Fibroblast of skin of back (primary cell): ENCODE measurements at places on chromosomes 5 and 9.
A peak's percentile ranks its signal among the peaks of the same experiment; 100 is the strongest.

DNA sequence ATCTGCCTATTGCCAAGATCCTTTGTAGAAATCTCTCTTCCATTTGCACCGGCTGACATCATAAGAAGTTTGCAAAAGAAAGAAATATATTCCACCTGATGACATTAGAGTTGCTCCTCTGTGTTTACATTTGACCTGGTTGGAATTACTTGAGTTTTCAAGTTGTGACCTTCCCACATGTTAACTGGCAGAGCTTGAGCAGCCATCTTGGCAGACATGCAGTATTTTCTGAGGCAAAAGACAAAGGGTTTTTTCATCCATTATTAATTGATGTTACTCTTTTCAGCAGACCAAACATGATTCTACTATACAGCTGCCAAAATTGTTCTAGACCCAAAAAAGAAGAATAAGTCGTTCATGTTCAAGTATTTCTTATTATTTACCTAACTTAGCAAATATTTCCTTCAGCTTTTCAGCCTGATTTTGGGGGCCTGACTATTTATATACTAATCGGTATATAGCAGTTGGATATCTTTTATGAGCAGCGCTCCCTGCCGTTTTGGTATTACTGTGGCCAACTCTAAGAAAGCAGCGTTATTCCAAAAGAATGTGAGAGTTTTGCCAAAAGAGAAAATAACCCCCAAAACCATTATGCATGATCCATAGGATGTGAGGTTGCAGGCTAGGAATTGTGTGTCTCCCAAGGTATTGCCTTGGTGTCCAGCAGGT is 212.9 kb downstream of the PBX3 start:
- DNase-seq = no peak

DNA sequence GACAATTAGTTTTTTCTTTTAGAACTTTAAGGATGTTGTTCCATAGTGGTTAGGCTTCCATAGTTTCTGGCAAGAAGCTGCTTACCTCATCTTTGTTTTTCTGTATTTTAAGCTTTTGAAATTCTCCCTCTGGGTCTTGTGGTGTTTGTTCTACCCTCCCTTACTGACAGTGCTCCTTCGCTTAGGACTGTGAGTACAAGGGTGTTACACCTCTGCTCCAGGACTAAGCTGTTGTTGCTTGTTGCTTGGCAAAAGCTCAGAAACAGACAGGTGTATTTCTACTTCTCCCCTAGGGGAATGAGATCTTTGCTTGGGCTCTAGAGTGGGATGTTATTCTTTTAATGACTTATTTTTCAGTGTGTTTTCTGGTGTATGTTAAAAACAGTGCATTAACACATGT is 225.2 kb downstream of the WDR70 start:
- DNase-seq = no peak

DNA sequence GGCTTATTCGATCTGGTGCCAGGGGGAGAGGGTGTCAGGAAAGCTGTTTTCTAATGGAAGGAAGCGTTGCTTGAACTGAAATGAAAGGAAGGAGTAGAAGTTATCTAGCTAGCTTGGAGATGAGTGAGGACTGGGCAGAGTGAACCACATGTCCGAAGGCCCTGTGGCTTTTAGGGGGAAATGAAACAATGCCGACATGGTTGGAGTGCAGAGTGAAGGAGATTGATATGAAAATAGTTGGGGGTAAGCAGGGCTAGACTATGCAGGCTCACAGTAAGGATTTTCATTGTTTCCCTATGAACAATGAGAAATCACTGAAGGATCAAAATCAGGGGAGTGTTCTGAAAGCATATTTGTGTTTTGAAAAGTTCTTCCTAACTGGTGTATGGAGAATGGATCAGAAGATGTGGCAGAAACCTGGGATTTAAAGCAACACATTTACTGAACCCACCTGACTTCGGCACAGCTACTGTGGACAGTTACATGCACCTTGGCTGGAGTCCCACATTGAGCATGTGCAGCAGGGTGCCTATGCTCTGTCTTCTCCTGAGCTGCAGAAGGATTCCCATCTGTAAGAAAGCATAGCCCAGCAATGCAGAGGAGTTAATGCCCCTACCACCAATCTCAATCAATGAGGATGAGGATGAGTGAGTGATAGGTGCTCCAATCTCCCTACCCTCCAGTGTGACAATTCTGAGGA is 144.4 kb upstream of the TBCA start:
- no peak for DNase-seq

DNA sequence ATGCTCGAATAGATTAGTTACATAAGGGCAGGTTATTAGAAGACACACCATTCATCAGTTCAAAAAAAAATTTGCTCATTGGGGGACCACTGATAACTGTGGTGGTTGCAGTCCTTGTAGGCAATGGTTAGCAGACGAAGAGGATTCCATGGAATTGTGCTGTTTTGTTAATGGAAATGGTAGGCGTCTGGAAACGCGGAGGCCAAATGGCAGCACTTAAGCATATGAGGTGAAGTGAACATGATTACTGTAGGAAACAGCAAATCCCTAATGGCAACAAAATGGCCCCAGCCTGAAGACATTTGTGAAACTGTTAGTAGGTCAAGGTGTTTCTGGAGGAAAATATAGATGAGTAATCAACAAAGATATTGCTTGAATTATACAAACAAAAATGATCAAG is 535.4 kb upstream of the PTPRD start:
- DNase-seq = no peak

DNA sequence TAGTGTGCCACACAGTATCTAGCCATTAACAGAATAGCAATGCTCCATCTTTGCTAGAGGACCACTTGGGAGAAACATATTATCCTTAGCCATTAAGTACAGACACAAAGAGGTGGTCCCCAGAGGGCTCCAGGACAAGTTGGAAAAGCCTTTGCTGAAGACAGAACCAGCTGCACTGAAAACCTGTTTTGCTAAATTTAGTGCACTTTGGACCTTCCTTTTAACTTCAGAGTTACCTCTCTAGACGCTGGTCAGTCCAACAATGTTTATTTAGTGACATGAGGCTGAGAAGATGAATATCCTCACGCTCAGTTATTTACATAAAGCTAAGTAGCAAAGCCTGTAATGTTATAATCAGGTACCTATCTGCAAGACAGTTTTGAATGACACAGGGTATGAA is 265.0 kb upstream of the ZNF608 start:
- DNase-seq = no peak

DNA sequence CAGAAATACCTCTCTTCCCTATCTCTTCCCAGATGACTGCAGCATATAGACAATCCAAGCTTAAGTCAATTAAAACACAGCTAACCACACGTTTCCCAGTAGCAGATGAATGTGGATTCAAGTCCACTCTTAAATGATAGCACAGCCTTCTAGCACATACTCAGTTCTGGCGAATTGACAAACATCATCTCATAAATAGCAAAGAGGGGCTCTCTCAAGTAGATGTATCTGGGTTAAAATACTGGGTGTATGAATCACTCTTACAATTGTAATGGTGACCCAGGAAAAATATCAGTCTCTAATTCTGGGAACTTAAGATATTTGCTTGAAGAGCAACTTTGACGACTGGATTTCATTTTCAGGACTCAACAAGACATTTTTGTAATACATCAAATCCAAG is 67.0 kb upstream of the HAPLN1 start:
- peak; percentile 24 for DNase-seq

- DNase-seq = peak; percentile 29
These were observed 269.8 kb upstream of the CDH9 start for GRCh38 chr5:27308153-27308552.

DNA sequence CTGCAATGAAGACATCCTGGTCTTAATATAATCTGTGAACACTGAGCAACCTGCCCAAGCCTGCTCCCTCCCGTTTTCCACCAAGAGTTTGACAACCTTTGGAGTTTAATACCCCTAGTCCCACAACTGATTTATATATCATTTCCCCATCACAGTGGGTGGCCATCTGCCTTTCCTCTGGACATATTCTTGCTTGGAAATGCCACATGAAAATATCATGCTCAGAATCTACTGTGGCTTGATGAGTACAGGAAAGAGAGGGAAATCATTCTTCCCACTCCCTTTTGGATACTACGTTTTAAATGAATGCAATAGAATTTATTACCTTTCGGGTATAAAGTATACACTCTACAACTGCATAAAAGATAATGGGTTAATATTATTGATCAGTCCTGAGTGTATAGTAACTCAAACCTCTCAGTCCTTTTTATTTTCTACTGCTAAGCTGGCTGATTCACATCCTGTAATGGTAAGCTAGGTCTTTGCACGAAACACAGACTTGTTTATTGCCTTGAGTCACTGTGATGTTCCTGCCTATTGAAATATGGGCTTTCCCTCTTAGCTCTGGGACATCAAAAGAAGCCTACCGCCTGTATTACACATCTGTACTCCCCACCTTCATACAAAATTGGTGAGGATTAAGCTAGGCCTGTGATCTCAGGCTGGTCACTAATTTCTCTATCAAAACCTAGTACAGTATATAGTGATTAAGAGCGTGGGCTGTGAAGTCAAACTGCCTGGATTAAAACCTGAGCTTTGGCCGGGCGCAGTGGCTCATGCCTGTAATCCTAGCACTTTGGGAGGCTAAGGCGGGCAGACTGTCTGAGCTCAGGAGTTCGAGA is 67.6 kb upstream of the NR5A1 start:
- peak; percentile 35 for DNase-seq

DNA sequence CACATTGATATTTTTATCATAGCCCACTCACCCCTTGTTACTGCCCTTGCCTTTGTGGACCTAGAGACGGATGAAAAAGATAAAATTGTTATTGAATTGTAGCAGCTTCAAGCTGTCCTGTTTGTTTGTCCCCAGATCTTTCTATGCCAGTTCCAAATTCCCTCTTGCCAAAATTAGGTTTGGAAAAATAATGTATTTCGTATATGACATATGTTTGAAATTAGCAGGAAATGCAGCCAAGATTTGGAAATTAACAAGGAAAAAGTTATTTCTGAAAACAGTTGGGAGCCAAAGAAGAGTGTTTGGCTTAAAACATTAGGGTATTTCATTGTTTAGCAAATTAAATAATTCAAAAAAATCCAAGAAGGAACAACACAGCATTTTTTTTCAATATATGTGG is 33.5 kb downstream of the SPATA31D1 start:
- DNase-seq = no peak

DNA sequence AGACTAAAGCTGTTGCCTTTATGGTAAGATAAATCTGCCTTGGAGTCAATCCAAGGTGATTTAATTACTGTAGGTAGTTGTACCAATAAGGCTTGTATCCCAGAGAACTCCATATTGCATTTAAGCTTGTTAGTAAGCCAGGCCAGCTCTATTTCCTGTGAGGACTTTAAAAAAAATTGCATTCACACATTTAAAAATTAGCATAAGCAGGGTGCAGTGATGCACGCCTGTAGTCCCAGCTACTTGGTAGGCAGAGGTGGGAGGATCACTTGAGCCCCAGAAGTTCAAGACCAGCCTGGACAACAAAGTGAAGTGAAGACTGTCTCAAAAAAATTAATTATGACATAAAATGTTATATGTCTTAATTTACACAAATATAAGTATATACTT is 28.7 kb upstream of the ABL1 start:
- DNase-seq = no peak

DNA sequence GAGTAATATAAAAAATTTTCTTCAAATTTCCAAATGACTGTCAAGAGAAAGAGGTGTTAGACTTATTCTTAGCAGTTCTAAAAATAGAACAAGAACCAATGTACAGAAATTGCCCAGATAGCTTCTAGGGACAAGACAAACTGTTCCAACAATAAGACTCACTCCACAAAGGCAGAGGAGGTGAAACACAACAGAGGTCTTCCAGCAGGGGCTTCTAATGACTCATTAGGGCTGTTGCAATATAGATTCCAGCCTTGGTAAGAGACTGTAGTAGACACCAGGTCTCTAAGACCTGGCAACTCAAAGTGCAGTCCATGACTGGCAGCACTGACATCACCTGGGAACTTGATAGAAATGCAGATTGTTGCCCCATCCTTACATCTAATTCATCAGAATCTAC is 134.6 kb upstream of the VLDLR start:
- DNase-seq = no peak

DNA sequence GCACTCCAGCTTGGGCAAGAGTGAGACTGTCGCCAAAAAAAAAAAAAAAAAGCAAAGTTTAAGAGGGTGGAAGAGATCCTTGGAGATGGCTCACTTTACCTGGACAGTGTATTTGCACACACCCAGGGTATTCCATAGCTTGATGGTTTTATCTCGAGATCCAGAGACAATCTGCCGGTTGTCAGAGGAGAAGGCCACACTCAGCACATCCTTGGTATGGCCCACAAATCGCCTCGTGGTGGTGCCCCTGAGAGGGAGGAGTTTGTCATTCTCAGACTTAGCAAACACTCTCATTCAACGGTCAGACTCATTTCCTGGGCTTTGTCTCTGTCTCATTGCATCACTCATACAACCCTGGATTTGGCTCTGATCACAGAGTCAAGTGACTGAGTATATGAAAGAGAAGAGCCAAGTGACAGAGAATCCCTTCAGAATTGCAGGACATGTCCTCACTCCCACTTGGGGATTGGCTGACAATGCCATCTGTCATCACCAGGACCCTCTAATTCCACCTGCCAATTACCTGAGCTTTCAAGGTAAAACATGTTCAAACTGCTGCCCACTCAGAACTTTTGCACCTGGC is 2.2 kb downstream of the RACK1 start:
- DNase-seq = peak; percentile 82

DNA sequence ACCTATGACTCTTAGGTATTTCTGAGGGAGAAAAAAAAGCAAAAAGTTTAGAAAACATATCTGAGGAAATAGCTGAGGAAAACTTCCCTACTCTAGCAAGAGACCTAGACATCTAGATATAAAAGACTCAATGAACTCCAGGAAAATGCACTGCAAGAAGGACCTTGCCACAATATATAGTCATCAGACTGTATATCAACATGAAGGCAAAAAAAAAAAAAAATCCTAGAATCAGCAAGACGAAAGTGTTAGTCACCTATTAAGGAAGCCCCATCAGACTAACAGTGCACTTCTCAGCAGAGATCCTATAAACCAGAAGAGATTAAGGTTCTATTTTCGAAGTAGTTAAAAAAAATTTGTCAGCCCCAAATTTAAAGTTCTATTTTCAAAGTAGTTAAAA is 166.2 kb downstream of the TMEM38B start:
- peak; percentile 21 for DNase-seq

GRCh38 chr9:79155308-79155707 is 416.5 kb upstream of the TLE4 start:
- no peak for DNase-seq

GRCh38 chr5:23864786-23865185 is 357.4 kb downstream of the PRDM9 start:
- no peak for DNase-seq

DNA sequence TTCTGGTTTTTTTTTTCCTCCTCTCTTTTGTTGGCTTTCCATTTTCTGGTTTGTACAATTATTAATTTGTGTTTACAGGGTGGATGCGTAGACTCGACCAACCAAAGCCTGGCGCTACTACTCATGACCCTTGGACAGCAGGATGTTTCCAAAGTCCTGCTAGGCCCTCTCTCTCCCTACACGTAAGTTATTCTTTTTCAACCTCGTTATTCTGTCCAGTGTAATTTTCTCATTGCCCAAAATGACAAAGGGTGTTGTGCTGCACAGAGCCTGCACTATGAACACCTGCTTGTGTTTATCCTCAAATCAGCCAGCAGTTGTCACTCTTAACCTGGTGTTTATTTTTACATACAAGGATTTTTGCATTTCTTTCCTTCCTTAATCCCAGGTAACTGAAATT is 56.6 kb downstream of the RCL1 start:
- no peak for DNase-seq
